IPS-NIHi11 (cell line): ENCODE measurements at places on chromosomes 7 and 10.

- no peak for DNase-seq
Measured at GRCh38 chr10:63696205-63696604, 175.0 kb downstream of the REEP3 start.

GRCh38 chr10:26384600-26384999 is 53.5 kb upstream of the APBB1IP start:
- DNase-seq, result no peak

GRCh38 chr7:8327199-8327598 is 65.2 kb upstream of the ICA1 start:
- no peak for DNase-seq

- DNase-seq, result no peak
Measured at GRCh38 chr10:73803680-73804286, 7.6 kb downstream of the NDST2 start.

- no peak for DNase-seq
Measured at GRCh38 chr7:32532716-32533115, 37.4 kb downstream of the AVL9 start.
